ENCODE measurements at places on chromosomes 1 and 21. TPM values are rescaled to one million over a fixed set of nuclear protein-coding genes. Genes with fewer than 3 reads are reported as not detected.

- DNase-seq: no peak
Measured at GRCh38 chr21:44461005-44461404, 5.7 kb downstream of the LRRC3 start.

DNA sequence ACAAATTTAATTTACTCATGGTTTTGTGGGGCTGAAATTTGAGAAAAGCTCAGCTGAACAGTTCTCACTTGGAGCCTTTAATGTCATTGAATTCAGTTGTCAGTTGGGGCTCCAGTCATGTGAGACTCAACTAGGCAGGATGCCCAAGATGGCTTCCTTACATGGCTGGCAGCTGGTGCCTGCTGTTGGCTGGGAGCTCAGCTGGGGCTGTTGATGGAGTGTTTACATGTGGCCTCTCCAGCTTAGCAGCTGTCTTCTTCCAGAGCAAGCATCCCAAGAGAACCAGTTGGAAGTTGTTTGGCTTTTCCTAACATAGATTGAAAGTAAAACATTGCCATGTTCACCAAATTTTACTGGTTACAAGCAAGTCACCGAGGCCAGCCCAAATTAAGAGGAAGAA lies 81.8 kb upstream of the KCNA3 start:
- DNase-seq: no peak

GRCh38 chr1:20114021-20114648 lies 5.2 kb downstream of the PLA2G2D start:
- no peak for DNase-seq

DNA sequence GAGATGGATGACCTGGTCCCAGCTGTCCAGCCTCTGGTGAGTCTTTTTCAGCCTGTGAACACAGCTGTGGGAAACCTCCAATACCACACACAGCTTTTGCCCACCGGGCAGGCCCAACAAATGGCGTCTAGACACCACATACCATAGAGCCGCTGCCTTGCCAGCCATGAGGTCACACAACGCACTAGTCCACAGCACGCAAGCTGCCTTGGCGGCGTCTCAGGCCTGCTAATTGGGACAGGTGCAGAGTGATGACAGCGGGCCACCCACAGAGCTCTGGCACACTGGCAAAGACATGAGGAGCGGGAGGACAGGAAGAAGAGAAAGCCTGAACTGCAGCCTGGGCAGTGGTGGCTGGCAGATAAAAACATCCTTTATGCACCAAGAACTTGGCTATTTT lies 125.5 kb downstream of the ADAMTS1 start:
- no peak for DNase-seq

DNA sequence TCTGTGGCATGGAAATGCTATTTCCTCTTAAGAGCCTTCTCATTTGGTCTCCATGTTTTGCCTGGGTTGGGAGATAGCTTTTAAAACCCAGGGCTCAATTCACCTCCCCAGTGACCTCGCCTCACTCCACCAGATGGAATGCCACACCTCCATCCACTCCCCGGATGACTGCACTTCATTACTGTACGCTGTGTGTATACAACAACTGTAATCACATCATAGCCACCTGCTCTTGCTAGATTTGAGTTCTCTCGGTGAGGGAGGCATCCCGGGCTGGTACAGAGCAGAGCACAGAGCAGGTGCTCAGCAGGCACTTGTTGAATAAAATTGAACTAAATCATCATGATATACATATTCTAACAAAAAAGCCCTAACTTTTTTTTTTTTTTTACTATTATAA lies 26.0 kb downstream of the SDE2 start:
- DNase-seq: no peak

DNA sequence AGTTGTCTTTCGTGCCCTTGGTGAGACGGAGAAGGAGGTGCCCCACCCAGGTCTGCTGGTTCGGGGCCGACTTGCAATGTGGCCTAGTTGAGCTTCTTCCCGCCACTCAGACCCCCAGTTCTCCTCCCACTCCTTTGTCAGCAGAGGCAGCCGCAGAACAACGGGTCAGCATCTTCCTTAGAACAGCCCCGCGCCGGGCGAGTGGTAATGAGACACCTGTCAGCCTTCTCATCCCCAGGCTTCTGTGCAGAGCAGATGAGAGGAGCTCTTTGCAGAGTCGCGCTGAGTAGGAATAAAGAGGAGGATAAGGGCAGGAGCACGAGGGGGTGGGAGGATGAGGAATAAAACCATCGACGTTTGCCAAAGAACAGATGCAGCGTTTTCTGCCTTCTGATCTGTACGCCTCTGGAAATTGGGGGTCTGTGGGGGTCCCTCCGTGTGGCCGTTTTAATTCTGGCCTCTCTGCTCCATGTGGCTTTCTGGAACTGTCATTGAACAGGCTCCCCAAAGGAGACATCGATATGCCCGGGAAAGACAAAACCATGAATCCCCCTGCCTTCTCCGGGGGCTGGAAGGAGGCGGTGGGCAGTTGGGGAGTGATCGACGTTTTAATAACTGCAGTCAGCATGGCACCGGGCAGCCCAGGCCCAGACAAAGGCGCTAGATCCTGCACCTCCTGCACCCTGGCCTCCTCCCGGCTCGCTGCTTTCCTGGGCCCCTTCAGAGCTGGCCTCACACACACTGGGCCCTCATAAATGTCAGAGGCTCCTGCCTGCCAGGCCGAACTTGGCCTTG lies 27.5 kb upstream of the IGSF21 start:
- no peak for DNase-seq

DNA sequence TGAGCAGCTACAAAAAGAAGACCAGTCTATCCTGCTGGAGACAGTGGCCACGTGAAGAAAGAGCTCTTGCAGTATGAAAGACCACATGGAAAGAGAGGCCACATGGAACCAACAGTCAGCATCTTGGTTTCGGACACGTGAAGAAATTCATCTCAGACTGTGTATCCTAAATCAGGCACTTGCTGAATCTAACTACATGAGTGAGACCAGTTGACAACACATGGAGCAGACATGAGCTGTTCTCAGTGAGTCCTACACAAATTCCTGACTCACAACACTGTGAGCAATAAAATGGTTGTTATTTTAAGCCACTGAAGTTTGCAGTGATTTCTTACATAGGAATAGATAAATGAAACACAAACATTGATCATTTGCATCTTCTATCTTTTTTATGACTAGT lies 2.4 kb upstream of the TAF1A start:
- DNase-seq: no peak

DNA sequence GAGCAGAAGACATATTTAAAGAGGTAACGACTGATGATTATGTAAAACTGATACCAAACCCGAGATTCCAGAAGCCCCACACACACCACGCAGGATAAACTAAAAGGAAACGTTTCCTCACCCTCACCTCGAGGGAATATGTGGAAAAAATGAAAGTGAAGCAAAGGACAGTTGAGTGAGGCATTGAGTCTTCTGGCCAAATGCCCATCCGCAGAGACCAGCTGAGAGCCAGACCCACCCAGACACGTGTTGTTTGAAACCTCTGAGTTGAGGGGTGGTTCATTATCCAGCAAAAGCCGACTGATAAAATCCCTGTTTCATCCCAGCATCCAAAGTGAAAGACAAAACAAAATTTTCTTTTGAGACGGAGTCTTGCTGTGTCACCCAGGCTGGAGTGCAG lies 29.6 kb upstream of the PCBP3 start:
- DNase-seq: no peak

DNA sequence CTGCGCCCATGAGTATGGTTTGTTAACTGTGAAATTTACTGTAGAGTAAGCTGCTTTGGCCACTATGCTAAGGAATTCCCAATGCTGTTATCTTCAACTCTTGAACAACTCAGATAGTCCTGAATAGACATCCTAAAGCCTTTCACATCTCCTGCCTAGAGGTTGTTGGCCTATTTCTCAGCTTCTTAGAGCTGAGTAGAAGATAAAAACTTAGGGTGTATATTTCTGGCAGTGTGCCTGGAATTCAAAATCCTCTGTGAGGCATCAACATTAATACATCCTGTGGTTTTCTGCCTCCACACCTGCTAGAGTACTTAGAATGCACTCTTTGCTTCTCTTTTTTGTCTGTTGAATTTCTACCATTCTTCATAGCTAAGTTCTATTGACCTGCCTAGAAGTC lies 45.8 kb upstream of the RC3H1 start:
- no peak for DNase-seq

DNA sequence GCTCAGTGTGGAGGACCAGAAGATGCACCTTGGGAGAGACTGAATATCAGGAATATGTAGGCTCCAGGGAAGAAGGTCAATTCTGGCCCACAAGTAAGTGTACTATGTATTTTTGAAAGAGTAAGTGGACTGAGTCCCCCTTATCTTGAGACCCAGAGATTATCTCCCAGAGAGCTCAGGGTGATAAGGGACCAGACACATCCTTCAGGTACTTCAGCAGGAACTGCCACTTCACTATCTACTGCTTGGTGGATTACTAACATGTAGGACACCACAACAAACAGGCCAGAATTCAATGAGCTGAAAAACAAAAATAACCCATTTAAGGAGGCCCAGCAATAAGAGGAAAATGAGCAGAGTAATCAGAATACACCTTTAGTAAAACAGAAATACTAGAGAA lies 119.2 kb downstream of the ZNF644 start:
- no peak for DNase-seq

DNA sequence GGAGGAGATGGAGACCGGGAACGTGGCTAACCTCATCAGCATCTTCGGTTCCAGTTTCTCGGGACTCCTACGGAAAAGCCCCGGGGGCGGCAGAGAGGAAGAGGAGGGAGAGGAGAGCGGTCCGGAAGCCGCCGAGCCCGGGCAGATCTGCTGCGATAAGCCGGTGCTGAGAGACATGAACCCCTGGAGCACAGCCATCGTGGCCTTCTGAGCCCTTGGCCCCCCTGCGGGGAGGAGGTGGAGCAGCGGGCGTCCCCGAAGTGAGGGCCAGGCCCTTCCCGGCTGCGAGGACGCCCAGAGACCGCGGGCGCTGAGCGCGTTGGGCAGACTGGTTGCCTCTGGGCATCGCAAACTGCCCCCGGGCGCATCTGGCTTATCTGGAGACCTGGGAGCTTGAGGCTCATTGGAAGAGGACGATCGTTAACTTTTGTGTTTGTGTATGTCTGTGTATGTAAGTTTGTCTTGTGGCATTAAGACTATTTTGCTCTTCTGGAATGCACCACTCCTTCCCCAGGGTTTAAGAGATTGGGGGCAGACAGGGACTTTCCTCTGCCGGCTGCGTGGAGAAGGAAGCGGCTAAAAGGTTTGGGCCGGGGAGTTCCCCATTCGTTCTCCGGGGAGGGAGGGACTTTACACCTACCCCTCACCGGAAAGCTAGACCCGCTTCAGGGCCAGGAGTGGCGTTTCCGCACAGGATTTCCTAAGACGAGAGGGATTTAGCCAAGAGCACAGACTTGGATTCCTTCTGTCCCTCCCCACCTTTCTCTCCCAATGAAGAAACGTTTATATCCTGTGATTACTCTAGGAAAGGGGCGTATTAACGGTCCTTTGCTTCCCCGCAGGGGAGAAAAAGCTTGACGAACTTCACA lies 1.4 kb downstream of the IER5 start:
- no peak for DNase-seq

- no peak for DNase-seq
Measured at GRCh38 chr1:97685360-97685759, 235.5 kb downstream of the DPYD start.

DNA sequence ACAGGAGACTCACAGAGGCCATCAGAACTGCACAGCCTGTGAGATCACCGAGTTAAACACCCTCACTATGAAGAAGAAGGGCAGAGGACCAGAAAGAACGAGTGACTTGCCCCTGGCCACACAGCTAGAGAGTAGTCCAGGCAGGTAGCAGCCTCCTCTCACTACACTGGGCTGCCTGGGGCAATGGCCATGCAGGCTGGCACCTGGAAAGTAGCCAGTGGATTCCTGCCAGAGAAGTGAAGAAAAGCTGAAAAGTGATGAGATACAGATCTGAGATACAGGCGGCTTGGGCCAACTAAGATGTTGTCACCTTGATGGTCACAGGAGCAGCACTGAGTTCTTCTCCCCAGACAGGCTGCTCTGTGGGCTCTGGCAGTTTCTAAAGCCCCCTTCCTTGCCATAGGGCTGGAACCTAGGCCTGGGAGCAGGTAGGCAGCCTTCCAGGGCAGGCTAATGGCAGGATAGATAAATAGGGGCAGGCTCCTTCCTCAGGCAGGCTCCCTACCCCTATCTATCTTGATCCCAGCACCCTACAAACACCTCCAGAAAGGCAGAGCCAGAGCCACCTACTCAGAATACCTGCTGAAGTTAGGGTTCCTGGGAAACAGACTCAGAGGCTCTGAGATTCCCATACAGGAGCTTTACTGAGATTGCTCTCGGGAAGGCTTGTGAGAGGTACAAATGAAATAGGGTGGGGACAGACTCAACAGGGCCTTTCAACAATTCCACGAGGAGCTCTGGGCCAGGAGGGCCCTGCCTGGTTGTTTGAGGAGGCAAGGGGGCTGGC lies 106.3 kb downstream of the BEND5 start:
- no peak for DNase-seq

DNA sequence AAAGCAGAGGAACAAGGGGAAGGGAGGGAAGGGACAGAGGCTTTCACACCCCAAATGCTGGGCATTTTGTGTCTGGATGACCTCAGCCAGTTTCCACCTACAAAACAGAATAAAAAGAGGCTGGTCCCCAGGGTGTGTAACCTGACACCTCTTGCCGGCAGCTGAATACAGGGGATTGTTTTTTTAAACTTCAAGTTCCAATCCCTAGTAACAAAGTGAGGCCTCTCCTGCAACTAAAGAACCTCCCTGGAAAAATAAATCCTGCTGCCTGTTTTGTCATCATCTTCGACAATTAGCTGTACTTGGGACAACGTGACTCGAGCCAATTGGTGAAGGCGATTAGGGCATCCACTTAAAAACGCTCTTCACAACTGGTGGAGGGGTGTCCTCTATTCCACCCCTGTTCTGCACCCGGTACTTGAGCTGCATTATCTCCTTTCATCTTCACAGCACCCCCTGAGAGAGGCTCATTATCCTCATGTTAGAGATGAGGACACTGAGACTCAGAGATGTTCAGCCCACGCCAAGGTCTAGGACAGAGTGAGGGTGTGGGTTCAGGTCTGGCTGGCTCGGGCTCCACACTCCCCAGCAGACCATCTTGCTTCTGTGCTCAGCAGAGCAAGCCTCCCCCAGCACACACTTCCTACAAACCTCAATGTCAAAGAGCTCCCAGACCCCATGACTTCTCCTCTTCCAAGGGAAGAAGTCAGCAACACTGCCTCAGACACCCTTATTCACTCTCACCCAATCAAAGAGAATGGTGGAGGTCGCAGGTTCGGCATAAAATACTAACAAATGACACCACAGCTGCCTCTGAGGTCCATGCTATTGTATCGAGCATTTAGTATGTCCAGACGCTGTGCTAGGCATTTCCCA lies 15.2 kb downstream of the ITPKB start:
- DNase-seq: no peak

DNA sequence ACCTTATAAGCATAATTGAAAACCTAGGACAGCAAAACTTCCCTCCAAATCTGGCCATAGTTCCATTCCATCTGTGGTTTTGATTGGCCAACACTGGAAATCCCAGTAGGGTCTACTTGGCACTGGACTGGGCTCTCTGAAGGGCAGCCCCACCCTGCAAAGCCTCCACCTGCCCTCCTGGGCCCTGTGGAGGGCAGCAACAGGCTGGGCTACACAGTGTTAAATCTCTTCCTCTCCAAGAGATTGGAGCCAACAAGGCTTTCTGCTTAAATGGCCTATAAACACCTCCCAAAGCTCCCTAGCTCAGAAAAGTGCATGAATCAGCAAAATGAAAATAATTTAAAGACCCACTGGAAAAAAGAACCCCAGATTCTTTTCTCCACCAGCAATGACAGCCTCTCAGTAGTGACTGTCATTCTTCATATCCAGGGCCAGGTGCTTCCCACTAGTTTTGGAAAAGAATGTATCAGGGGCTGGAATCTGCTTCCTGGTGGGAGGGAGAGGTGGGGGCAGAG lies 58.5 kb downstream of the BEND5 start:
- no peak for DNase-seq

SERPINC1 gene
- polyA plus RNA-seq: 0.18 TPM

KCNE1 gene
- not detected for polyA plus RNA-seq

ENAH gene
- 0.12 TPM for polyA plus RNA-seq

HFM1 gene
- not detected for polyA plus RNA-seq

TCEA3 gene
- polyA plus RNA-seq: not detected

CCDC27 gene
- polyA plus RNA-seq: not detected

All from GM12878 (cell line).